ENCODE measurements at places on chromosomes 6 and 20.

GRCh38 chr6:6997263-6998193 is 110.2 kb upstream of the RREB1 start:
- no peak for DNase-seq

GRCh38 chr6:157172830-157173536 is 150.3 kb downstream of the TMEM242 start:
- DNase-seq = no peak

GRCh38 chr6:12356983-12357972 is 67.1 kb downstream of the EDN1 start:
- no peak for DNase-seq

GRCh38 chr20:53866794-53867740 is 203.3 kb downstream of the BCAS1 start:
- no peak for DNase-seq

GRCh38 chr20:32006841-32007786 is 3.1 kb upstream of the CCM2L start:
- no peak for DNase-seq

DNA sequence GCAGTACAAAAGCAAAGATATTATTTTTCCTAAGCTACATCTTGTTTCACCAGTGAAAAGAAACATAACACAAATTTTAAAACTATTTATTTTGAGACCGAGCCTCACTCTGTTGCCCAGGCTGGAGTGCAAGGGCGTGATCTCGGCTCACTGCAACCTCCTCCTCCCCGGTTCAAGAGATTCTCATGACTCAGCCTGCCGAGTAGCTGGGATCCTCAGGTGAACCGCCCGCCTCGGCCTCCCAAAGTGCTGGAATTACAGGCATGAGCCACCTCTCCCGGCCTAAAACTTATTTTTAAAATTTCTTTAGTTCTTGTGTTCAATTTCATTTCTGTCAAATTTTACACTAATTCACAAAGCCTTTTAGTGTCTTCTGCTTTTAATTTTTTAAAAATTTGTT is 5.9 kb downstream of the SRSF12 start:
- no peak for DNase-seq

DNA sequence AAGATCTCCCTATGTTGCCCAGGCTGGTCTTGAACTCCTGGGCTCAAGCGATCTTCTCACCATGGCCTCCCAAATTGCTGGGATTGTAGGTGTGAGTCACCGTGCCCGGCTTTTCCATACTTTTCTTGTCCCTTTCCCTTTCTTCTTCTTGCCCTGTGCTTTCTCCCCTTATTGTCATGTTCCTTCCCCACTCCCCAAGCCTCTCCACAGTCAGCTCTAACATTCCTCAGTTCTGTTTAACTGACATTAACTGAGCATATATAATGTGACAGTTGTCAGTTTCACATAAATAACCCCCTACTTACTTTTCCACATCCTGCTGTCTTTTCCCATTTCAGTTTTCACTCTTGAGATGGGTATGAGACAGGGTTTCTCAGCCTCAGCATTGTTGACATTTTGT is 9.5 kb upstream of the RNF8 start:
- no peak for DNase-seq

- no peak for DNase-seq
These were observed 300.2 kb downstream of the UTRN start for GRCh38 chr6:144585217-144585814.

DNA sequence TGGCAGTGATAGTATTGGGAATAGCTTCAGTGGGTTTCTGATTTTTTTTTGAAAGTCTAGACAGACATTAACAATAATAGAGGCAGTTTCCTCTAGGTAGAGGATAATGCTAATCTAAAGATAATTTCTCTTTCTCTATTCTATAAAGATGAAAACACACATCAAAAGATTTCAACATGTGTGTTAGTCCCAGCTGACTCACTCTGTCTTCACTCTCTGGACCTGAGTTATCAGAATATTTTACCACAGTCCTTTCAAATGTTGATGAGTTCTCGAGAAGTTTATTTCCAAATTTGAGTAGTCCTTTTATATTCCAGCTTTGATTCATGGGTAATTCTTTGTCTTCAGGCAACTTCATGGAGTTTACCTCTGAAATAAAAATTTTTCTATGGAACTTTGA is 17.1 kb downstream of the RPRD1B start:
- DNase-seq = no peak

GRCh38 chr6:84227044-84227433 is 404 bp downstream of the CEP162 start:
- DNase-seq = no peak

DNA sequence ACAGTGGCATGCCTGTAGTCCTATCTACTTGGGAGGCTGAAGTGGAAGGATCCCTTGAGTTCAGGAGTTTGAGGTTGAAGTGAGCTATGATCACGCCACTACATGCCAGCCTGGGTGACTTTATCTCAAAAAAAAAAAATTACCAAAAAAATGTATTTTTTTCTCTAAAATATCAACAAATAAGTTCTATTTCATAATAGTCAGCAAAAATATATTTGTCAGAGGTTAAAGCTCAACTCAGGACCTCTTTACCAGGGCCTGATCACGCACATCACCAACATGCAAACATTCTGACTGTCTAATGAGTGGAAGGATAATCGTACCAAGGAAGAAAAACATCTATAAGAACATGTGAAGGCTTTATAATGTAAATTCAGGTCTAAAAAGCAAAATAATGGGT is 387.0 kb downstream of the SYNE1 start:
- no peak for DNase-seq

- DNase-seq = no peak
These were observed 182.7 kb upstream of the AKAP12 start for GRCh38 chr6:151057061-151057460.

GRCh38 chr20:3407040-3407770 is at the start of gene DNAAF9:
Gene DNAAF9 (minus strand): TSS chr20:3407669. CDS start chr20:3407557, 112 bp downstream.
- DNase-seq = peak; percentile 28

DNA sequence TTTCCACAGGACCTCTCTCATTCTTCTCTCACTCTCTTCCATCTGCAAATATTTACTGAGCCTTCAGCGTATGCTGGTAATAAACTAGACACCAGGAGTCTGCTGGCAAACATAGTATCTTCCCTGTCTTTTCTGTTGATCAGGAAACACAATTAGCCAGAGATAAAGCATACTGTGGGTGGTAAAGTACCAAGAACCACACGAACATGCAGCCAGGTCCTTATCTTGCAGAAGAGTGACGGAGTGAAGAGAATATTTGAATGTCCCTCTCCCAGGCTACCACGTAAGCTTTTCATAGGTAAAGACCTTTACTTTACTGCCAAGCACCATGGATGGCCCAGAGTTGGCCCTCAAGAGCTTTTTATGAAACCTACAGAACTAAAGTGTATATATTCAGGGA is 13.3 kb downstream of the FHL5 start:
- DNase-seq = no peak

DNA sequence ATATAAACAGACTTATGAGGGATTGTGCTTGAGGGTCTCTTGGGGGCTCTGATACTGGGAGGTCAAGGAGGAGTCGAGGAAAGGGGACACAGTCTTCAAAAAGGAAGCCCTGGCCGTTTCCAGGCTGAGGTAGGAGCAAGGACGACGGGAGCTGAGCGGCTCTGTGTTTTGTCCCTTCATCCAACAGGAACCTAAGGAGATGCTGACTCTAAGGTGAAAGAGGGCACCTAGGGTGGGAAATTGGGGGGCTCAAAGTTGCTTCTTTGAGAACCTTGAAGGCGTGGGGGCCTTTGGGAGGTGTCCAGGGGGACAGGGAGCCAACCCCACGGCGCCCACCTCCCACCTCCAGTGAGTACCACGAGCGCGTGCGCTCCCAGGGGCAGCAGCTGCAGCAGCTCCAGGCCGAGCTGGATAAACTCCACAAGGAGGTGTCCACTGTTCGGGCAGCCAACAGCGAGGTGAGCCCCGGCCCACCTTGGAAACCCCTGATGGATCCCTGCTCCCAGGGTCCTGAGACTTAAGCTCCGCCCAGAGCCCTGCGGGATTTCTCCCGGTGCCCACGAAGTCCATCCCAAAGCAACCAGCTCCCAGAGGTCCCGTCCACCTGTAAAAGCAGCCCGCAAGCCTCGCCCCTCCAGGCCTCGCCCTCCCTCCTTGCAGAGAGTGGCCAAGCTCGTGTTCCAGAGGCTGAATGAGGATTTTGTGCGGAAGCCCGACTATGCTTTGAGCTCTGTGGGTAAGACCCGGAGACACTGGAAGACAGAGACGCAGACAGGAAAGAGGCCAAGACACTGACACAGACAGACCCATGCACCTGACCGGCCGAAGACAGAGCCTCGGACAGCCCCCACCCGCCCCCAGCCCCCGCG is 2.9 kb downstream of the SPAG4 start:
- no peak for DNase-seq

DNA sequence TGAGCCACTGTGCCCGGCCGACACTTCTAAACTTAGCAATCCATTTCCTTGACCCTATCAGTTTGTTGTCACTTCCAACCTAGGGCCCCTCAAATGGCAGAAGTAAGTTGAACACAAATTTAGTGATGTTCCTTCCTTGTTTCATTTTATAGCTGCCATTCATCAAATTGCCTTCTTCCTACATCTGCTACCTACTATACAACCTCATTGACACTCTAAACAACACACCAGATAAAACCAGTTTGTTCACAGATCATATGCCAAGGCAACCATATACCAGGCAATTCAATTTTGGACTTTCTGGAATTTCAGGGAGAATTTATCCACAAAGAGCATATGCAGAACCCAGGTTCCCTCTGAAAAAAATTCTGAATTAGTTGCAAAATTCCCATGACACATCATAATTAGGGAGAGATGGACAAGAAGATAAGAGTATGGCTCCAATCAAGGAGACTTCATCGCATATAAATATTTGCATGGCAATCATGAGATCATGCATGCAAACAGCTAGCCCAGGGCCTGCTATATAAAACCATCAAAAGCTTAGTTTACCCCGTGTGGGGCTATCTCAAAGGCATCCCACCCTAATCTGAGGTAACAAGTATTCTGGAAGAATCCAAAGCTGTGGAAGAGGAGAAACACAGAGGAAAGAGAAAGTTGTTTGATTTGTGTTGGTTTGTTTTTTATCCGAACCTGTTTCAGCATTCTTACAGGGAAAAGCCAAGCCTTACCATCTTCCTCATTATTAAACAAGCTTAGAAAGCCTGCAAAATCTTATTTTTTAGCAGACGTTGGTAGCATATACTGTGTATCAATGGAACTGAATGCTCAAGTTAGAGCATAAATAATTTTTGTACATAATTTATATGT is 132.8 kb upstream of the TNFAIP3 start:
- DNase-seq = no peak

- no peak for DNase-seq
These were observed 1.5 kb downstream of the RALY start for GRCh38 chr20:33995053-33995831.

GRCh38 chr20:53691060-53691810 is 97.6 kb upstream of the ZNF217 start:
- no peak for DNase-seq

Data from stimulated activated CD4-positive, alpha-beta T cell treated with anti-CD3 and anti-CD28 coated beads, Interleukin-12 subunit alpha, Interleukin-12 subunit beta, amount 100 ng/mL, for 24 hours (primary cell).